ENCODE measurements at places on chromosomes 13 and 19. TPM values are rescaled to one million over a fixed set of nuclear protein-coding genes. Genes with fewer than 3 reads are reported as not detected.

GRCh38 chr19:45947926-45948325 is 25.7 kb downstream of the NOVA2 start:
- no peak for DNase-seq

DNA sequence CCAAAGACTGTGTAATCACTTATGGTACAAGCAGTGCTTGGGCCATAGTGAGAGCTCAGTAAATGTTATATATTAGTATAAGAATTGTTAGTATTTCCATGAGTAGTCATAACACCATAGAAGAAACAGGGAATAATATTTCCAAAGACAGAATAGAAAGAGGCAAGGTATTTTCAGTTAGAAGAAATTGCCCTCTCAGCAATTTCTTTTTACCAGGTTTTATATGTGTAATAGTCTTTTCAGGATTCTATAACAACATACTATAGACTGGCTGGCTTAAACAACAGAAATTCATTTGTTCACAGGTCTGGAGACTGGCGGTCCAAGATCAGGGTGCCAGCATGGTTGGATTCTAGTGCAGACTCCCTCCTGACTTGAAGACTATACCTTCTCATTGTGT is 485.7 kb downstream of the FOXO1 start:
- no peak for DNase-seq

GRCh38 chr19:28493884-28494283 is 719.1 kb downstream of the UQCRFS1 start:
- no peak for DNase-seq

Gene MIR17HG
- 9.6 TPM for polyA plus RNA-seq

- no peak for DNase-seq
These were observed 216.4 kb downstream of the PCDH9 start for GRCh38 chr13:67013709-67014108.

Gene NUCB1
- polyA plus RNA-seq: 119 TPM

Gene TBXA2R
- polyA plus RNA-seq: 1.2 TPM

GRCh38 chr13:65368832-65369231 is 1861.3 kb downstream of the PCDH9 start:
- DNase-seq: no peak
